CD8-positive, alpha-beta memory T cell (primary cell): ENCODE measurements at places on chromosomes 2 and 18. TPM values are rescaled to one million over a fixed set of nuclear protein-coding genes. Genes with fewer than 3 reads are reported as not detected.

- no peaks in the 10 kb centered on the region for H3K4me1 ChIP-seq
- no peaks in the 10 kb centered on the region for H3K27me3 ChIP-seq
- no peak overlapping the region for H3K4me3 ChIP-seq
- DNase-seq, result no peak
- no peak overlapping the region for H3K27ac ChIP-seq
- peaks cover 73% of the 10 kb centered on the region for H3K36me3 ChIP-seq
These were observed 133.9 kb upstream of the CCDC195 start for GRCh38 chr2:224850081-224850480.

- no peak overlapping the region for H3K4me3 ChIP-seq
- H3K27me3 ChIP-seq, result no peaks in the 10 kb centered on the region
- H3K27ac ChIP-seq, result no peak overlapping the region
- H3K4me1 ChIP-seq, result no peaks in the 10 kb centered on the region
- no peak for DNase-seq
These were observed 24.4 kb upstream of the RAB31 start for GRCh38 chr18:9683418-9684396.

- H3K27ac ChIP-seq, result no peak overlapping the region
- no peaks in the 10 kb centered on the region for H3K36me3 ChIP-seq
- DNase-seq, result peak; percentile 38
- no peaks in the 10 kb centered on the region for H3K27me3 ChIP-seq
- H3K4me1 ChIP-seq, result no peaks in the 10 kb centered on the region
These were observed 10.4 kb downstream of the HS6ST1 start for GRCh38 chr2:128308284-128308731.

DNA sequence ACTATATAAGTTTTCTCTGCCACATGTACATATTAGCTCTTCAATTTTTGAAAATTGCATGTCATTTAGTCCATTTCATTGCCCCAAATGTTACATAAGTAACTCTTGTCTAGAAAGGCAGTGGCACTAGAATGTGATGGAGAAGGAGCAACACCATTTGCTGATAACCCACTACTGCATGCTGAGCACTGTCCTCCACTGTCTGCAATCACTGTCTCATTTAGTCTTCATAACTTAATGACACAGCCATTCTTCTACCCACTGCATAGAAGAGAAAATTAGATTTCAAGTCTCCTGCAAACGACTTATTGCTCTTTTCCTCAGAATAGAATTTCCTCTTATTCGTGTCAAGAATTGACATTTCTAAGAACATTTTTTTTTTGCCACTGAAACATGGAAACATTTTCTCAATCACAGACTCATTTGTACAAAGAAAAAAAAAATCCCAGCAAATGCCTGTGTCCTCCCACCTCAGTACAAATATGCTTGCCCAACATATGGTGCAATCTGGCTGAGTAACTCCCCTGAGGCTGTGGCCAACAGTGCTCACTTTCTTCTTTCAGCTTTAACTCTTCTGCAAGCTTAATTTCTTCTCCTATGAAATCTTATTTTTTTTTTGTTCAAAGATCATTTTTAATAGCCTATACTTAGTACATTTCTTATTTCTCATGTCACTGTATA, 768.6 kb upstream of the HS6ST1 start:
- no peaks in the 10 kb centered on the region for H3K4me1 ChIP-seq
- no peak overlapping the region for H3K4me3 ChIP-seq
- H3K27me3 ChIP-seq, result no peaks in the 10 kb centered on the region
- H3K36me3 ChIP-seq, result no peaks in the 10 kb centered on the region
- H3K27ac ChIP-seq, result no peak overlapping the region

DNA sequence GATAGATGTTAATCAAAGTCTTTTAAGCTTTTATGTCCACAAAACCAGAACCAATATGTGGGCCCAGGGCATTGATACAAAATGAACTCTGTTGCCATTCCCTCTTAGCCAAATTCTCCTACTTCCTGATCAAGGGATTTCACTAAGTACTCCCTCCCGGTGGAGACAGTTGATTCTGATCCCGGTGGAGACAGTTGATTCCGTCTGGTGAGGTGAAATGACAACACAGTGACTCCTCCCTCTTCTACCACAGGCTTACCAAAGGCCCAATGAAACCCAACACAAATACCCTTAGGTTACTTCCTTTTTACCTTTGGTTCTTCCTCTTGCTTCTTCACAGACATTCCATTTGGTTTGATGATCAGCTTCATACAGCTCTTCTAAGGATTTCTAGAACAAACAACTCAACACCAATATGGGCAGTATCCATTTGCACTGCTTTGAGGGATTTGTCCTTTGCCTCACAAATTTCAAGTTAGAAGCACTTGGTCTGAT, 153.8 kb downstream of the IKZF2 start:
- no peaks in the 10 kb centered on the region for H3K36me3 ChIP-seq
- H3K4me1 ChIP-seq, result no peaks in the 10 kb centered on the region

- H3K27me3 ChIP-seq, result no peaks in the 10 kb centered on the region
- H3K36me3 ChIP-seq, result no peaks in the 10 kb centered on the region
- H3K27ac ChIP-seq, result no peak overlapping the region
- H3K4me3 ChIP-seq, result no peak overlapping the region
- H3K4me1 ChIP-seq, result peaks cover 25% of the 10 kb centered on the region
These were observed 13.1 kb downstream of the ASPRV1 start for GRCh38 chr2:69948032-69948962.

The NT5C1B gene
- not detected for total RNA-seq
